DMS79 (cell line): ENCODE measurements at places on chromosomes 4 and X.

- no peak for DNase-seq
These were observed 621 bp upstream of the SUV39H1 start for GRCh38 chrX:48695925-48696300.

DNA sequence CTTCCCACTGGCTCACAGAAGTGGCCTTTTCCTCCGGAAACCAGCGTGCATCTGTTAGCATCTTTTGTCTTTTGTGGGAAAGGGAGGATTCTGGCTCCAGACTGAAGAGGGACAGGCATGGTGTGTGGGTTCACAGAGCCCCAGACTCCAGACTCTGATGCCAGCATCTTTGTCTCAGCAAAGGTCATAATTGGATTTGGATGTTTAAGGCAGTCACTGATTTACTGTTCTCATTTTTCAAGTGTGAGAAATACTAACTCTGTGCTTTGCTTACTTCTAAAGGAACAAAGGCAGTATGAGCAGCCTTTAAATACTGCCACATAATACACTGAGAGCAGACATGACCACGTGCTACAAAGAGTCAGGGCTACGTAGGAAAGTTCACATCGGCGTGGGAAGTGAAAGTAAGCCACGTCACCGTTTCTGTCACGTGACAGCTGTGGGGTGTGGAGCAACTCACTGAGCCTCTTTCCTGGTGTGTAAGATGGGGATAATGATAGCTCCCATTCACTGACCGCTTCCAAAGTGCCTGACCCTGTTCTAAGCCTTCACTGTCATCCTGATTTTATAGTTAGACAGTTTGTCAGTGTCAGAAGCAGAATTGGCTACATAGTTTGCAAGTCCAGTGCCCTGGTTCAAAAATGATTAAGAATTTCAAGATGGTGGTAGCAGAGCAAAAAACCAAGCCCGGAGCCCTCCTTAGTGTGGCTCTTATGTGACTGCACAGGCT lies 24.8 kb upstream of the TMSB4X start:
- DNase-seq, result no peak

- DNase-seq, result no peak
These were observed 111.3 kb downstream of the SYNPO2 start for GRCh38 chr4:118999919-119000318.

GRCh38 chr4:168269896-168270295 lies 48.7 kb downstream of the DDX60 start:
- no peak for DNase-seq

- no peak for DNase-seq
These were observed 80.1 kb upstream of the LRPAP1 start for GRCh38 chr4:3612281-3612680.

GRCh38 chr4:89364541-89364940 lies 56.9 kb upstream of the GPRIN3 start:
- DNase-seq, result no peak
